ENCODE measurements at places on chromosomes 6 and 20. TPM values are rescaled to one million over a fixed set of nuclear protein-coding genes. Genes with fewer than 3 reads are reported as not detected.

DNA sequence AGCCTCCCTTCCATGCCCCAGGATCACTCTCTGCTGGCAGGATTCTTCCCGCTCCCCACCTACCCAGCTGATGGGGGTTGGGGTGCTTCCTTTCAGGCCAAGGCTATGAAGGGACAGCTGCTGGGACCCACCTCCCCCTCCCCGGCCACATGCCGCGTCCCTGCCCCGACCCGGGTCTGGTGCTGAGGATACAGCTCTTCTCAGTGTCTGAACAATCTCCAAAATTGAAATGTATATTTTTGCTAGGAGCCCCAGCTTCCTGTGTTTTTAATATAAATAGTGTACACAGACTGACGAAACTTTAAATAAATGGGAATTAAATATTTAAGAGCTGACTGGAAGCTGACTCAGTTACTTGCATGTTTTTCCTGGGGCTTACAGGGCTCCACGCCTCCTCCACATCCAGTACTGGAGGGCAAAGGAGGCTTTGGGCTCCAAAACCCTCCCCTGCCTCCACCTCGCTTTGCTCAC lies 24.3 kb upstream of the FANCE start:
- DNase-seq: no peak

- no peak for DNase-seq
These were observed 71.2 kb downstream of the CBLN4 start for GRCh38 chr20:55934146-55934545.

The CDH26 gene
- total RNA-seq: 0.99 TPM

DNA sequence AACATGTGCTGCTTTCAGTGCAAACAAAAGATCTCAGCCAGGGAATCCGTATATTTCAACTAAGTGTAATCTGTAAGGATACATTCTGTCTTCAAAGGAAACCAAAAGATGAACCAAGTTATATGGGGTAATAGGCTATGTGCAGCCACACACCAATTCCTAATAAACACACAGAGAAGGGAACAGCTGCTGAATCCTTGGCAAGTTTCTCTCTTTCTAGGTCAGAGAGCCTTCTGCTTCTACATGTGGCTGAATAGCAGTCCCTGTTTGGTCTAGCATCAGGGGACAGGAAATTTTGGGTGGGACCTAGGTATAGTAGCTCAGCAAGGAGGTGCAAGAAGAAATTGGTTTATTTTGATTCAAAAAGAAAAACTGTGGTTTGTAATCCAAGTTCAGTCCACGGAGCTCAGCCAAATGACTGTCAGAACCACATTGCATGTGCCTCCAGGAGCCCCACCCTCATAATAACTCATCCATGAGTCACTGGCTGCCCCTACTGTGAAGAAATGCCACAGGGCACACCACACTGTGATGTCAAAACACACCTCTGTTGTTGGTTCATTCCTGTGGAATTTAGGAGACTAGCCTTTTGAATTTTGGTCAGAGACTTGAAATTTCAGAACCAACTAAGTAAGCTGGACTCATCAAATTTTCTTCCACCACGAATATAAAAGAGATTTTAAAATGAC lies 21.1 kb downstream of the SPTLC3 start:
- no peak for DNase-seq

GRCh38 chr6:69232911-69233448 lies 563.8 kb downstream of the LMBRD1 start:
- DNase-seq: peak; percentile 79

GRCh38 chr6:157527471-157527907 lies 146.5 kb downstream of the ZDHHC14 start:
- DNase-seq: no peak

- DNase-seq: no peak
These were observed 73.0 kb downstream of the SLC24A3 start for GRCh38 chr20:19285436-19285835.

DNA sequence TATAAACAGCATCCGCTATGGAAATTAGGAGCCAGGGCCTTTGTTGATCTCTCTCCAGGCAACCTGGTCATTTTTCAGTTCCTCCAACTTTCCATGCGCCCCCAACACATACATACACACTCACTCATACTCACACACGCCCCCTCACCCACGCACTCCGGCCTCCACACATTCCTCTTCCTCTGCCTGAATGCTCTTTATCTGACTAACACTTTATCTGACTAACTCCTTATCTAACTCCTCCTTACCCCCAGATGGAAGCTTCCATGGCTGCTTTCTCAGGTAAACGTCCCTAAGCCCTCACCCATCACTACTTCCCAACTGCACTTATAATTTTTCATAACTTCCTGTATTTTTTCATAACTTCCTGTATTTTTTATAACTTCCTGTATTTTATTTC lies 17.4 kb downstream of the CASS4 start:
- no peak for DNase-seq

- peak; percentile 56 for DNase-seq
These were observed 29.6 kb downstream of the RAMACL start for GRCh38 chr6:166556863-166557322.

GRCh38 chr20:49901588-49901987 lies 13.7 kb downstream of the SPATA2 start:
- no peak for DNase-seq

The CLIC5 gene
- 2.7 TPM for total RNA-seq
